ENCODE measurements at places on chromosomes 12 and 14.
A peak's percentile ranks its signal among the peaks of the same experiment; 100 is the strongest.

- DNase-seq = no peak
These were observed 12.6 kb upstream of the KLHDC2 start for GRCh38 chr14:49755378-49755777.

DNA sequence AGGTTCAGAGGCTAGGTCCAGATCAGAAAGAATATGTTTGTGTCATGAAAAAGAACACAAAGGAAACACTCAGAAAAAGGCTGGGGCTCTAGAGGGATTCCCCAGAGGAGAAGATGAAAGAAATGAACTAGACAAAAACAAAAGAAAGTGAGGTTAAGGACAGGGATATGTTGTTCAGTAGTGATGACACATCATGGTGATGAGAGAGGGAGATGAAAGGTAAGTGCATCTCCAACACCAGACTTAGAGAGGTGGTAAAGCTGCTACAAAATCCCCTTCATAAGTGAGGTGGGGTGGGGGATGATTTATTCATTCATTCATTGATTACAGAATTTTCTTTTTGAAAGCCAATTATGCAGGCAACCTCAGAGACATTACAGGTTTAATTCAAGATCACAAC, 19.6 kb upstream of the SLC8A3 start:
- DNase-seq = no peak

DNA sequence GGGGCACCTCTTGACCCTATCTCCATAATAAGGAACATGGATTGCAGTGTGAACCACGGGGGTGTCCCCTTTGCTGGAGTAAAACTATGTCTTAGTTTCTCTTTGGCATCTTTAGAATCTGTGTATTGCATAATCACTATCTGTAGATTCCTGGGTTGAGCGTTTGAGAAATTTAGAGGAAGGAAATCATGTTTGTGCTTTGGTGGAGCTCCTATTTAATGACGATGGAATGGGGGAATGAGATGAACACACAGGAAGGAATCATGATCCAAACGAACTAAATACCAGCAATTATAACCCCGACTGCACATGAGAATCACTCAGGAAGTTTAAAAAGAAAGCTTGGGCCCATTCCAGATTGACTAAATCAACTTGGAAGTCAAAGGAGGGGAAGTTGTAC, 1.3 kb upstream of the MYG1 start:
- DNase-seq = peak; percentile 43

GRCh38 chr12:49987625-49988303, 15.0 kb downstream of the AQP6 start:
- DNase-seq = no peak

DNA sequence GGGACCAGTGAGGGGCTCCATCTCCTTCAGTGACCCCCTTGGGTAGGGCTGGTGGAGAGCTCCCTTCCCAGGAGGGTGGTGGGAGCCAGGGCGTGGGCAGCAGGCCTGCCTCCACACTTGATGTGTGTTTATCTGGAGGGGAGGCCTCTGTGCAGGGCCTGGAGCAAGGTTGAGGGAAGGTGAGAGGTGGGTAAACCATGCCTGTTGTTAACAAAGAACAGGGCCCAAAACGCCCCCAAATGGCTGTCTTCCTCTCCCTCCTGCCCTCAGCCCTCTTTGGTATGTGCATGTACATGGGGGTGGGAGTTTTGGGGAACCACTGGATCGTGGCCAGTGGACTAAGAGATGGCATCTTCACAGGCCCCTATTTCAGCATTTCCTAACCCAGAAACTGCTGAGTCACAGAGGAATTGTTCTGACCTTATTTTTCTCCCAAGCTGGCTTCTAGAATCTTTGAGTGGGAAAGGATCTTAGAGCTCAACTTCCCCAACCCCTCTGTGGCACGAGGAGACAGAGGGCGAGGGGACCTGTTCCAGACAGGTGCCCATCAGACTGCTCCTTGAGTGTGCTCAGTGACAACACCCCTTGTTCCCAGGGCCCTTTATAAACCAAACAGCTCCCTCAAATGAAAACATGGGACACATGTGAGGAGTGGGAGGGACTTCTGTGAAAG, 3.6 kb downstream of the SLC48A1 start:
- peak; percentile 22 for DNase-seq

GRCh38 chr12:88153959-88154358, 11.9 kb downstream of the TMTC3 start:
- DNase-seq = peak; percentile 51

DNA sequence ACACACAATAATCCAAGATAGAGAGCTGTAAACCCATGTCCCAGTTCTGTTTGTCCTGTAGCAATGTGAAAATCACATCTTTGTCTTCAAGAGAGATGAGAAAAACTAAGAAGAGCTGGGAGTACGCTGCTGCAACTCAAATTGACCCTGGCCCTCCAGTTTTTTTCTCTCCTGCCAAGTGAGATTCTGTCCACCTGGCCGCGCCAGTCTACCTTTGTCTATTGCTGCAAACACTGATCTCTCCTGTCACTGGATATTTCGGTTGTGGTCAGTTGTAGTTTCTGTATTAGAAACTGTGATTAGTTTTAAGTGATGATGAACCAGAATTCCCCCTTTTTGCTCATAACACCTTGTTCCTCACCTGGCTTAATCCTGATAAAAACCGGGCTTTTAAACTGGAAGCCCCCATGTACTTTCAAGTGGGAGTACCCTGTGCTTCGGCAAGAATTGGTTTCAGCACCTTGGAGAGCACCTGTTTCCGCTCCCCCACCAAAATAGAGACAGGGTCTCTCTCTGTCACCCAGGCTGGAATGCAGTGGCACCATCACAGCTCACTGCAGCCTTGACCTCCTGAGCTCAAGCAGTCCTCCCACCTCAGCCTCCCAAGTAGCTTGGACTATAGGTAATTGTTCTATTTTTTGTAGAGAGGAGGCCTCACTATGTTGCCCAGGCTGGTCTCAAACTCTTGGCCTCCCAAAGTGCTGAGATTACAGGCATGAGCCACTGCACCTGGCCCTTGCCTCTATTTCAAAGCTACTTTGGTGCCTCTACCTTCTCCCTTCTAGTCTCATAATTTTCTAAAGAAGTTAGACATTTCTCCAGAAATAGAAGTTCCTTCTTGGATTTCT, 156.8 kb downstream of the PHETA1 start:
- no peak for DNase-seq

- DNase-seq = no peak
These were observed 311.8 kb downstream of the RPAP3 start for GRCh38 chr12:47394070-47394469.

- DNase-seq = no peak
These were observed 24.7 kb upstream of the ANO6 start for GRCh38 chr12:45191239-45191638.

DNA sequence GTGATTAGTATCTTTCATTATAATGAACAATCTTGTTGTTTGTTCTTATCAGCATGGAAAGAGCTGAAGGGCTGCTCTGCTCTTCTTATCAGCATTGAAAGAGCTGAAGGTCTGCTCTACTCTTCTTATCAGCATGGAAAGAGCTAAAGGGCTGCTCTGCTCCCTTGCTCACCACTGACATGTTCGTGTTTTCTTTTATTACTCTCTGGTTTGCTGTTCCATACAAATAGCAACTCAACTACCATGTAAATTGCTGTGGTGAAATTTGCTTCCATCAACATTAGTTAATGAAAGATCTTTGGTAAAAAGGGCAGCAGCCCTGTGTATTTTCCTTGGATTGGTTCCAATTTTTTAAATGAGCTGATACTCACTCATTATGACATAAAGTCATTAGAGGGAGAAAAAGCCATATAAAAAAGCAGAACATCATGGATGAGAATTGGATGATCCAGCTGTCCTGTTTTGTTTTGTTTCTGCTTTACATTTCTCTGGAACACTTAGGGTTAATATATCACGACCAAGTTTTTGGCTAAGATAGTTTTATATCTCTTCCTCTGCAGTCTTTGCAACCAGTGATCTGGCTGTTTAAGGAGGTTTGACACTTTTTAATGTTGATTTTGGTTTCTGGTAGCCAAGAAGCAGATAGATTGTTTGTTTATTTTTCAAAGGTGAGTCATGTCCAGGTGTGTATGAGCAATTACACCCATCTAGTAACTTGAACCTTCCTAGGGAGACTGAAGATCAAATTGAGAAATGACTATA, 356.6 kb downstream of the CEP128 start:
- DNase-seq = no peak

GRCh38 chr12:27973487-27973890, 956 bp upstream of the PTHLH start:
- no peak for DNase-seq

- DNase-seq = no peak
These were observed 72.2 kb upstream of the PLEKHG3 start for GRCh38 chr14:64632056-64632455.

DNA sequence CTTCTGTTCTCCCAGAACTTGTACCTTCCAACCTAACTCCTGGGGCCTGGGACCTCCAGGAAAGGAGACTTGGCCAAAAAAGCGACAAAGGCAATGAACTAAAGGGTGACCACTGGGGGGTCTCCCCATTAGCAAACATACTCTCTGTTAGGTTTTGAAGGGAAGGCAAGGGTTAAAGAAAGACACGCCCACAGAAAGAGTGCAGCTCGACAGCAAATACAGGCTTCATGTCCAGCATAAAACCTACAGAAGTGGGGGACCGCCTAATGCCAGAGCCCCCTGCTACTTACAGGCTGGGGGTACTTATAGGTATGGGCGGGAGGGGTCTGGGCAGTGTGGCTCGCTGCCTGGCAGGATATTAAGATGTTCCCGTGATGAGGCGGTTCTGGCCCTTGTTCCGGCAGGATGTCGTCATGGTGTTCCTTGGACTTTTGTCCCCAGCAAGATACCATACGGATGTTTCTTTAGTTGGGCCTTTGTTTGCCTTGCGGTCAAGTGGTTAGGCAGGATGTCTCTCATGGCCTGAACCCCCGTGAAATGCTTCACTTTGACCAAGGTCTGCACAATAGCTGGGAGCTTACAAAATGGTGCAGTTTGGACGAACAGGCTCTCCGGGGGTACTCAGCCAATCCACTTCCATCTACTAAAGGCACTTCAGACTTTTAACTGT, 53.4 kb downstream of the PRMT8 start:
- no peak for DNase-seq

GRCh38 chr14:62289471-62289870, 527.3 kb downstream of the SNAPC1 start:
- DNase-seq = no peak

GRCh38 chr14:74962493-74962892, 7.1 kb upstream of the PGF start:
- no peak for DNase-seq

GRCh38 chr12:129459886-129460285, 443.9 kb downstream of the TMEM132D start:
- no peak for DNase-seq

GRCh38 chr12:61993734-61994345, 266.4 kb upstream of the USP15 start:
- DNase-seq = peak; percentile 6

GRCh38 chr12:30909349-30910037, 17.1 kb upstream of the TSPAN11 start:
- no peak for DNase-seq

GRCh38 chr14:68807987-68808386, 15.1 kb upstream of the ZFP36L1 start:
- DNase-seq = no peak
